ENCODE measurements at places on chromosomes 7 and 10.

DNA sequence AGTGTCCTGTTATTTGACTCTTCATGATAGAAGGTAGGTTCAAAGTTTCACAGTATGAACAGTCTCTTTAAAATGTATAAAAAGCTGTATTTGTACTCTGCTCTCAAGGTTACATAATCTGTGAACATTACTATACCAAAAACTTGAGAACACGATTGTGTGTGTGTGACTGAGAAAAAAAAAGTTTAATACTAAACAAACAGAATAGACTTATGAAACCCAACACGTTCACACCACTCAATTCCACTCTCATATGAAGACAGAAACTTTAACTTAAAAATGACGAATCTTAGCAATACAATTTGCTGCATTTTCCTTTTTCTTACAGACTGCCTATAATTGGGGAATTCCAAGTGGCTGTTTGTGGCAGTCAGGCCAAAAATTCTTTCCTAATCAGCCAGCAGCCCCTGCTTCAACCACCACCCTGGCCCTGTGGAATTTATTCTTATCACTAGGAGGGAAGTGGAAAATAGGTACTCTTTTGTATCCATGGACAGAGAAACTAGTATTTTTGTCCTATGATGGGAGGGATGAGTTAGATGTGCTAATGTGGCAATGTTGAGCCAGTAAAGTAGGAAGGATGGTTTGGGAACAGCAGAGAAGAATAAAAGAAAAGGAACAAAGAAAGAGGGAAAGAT, 42.8 kb downstream of the MINDY3 start:
- no peak for DNase-seq

- DNase-seq: no peak
Measured at GRCh38 chr7:98211676-98212531, 665 bp downstream of the BHLHA15 start.

DNA sequence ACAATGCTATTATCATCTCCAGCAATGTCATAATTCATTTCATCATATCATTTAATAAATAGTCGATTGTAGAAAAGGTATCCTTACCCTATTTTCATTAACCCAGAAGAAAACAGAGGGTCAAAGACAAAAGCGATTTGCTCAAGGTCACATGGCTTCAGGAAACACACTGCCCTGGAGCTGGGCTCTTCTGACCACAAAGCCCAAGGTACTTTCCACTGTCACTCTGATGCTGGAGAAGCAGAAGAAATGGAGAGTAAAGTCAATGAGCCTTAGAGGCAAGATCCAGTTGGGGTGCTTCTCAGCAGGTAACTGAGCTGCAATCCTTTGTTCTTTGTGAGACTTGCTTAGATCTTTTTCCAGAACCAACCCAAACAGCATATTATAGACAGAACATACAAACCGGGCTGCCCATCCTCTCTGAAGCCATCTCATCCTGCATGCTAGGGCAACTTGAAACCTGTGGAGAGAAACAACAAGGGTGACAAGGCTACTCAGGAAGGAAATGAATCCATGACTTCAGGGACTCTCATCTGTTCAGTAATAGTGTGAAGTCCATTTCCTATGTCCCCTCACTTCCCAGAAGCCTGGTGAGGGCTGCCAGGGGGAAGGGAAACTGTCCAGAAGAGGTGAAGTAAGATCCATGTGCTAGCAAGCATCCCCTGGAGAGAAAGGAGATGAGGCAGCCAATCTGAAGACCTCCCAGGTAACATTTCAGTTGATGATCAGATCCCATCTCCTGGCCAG, 148.6 kb upstream of the SVIL start:
- no peak for DNase-seq

- no peak for DNase-seq
Measured at GRCh38 chr7:104553074-104553473, 224.7 kb downstream of the LHFPL3 start.

DNA sequence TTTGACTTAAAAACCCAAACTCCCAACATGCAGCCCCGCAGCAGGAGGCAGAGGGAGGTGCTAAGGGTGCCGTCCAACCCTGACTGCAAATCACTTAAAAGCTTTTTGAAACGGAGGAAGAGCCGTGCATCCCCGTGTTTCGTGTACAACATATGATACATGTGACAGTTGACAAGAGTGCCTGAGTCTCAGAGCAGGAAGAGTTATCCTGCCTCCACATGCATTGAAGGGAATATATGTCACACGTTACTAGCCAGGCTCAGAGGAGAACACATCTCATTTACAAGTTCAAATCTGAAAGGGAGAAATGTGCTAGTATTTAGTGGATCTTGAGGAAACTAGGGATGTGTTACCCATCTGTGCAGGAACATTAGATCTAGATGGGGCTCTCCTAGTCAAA, 69.9 kb downstream of the SDK1 start:
- no peak for DNase-seq
